Activated CD4-positive, alpha-beta T cell treated with anti-CD3 and anti-CD28 coated beads for 4 hours (primary cell): ENCODE measurements at places on chromosomes 7 and 10.

DNA sequence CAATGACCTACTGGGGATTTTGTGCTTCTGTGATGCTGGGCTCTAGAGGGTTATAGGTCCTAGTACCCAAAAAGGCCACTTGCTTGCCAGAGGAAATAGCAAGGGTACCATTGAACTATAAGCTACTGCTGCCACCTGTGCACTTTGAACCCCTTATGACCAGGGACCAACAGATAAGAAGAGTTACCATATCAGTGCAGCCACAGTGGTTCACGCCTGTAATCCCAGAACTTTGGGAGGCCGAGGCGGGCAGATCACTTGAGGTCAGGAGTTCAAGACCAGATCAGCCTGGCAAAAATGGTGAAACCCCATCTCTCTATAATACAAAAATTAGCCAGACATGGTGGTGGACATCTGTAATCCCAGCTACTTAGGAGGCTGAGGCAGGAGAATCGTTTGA, 15.5 kb upstream of the CNOT4 start:
- DNase-seq, result no peak

- peak; percentile 38 for DNase-seq
Measured at GRCh38 chr10:119253433-119254174, 46.2 kb downstream of the GRK5 start.

- DNase-seq, result peak; percentile 39
Measured at GRCh38 chr10:14605231-14605925, 169.3 kb downstream of the FAM107B start.

- no peak for DNase-seq
Measured at GRCh38 chr7:142345811-142346210, 88.0 kb upstream of the PRSS58 start.

GRCh38 chr7:5625938-5626337, 155.5 kb downstream of the RNF216 start:
- no peak for DNase-seq

GRCh38 chr10:75598998-75599397, 167.6 kb downstream of the LRMDA start:
- no peak for DNase-seq

DNA sequence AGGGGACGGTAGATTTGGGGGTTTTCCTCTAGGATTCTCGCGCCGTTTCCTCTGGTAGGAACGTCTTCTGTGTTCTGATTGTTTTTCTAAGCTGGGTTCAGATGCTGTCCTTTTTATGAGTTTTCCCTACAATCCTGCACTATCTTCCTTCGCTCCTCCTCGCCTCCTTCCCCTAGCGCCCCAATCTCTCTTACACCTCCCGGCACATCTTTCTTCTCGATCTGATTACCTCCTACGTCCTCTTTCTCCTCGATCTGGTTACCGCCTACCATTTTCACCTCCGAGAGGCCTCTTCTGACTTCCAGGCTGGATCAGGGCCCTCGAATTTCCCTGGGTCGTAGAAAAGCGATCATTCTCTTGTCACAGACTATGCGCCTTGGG, 413 bp downstream of the BUD31 start:
- DNase-seq, result no peak

DNA sequence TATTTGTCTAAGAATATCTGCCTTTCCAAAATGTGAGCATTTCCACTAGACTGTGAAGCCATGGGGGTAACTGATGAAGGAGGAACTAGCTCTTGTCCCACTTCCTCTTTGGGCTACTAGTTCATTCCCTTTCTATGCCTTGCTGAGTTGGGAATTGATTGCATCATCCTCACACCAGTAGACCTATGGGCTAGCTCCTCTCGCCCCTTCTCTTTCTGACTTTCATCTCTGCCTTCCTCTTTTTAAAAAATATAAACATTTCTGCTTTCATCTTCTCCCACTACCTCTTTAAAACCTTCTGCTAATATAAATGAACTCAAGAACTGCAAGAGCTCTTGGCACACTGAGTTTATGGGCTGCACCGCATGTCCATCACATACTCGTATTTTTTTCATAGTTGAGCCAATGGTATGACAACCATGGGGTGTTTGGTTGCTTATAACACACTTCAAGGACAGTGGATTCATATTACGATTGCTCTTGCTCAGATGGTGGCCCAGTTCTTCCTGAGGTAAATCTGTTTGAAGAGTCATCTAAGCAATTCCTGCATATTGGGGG, 182.0 kb downstream of the REEP3 start:
- DNase-seq, result no peak

- no peak for DNase-seq
Measured at GRCh38 chr7:85688712-85689111, 501.9 kb upstream of the SEMA3D start.

- DNase-seq, result no peak
Measured at GRCh38 chr10:107440741-107441140, 276.2 kb upstream of the SORCS1 start.

GRCh38 chr7:30750683-30751650, 968 bp upstream of the INMT start:
- no peak for DNase-seq

GRCh38 chr10:132551808-132552130, 14.2 kb downstream of the INPP5A start:
- no peak for DNase-seq

GRCh38 chr7:18753972-18754610, 258.5 kb downstream of the HDAC9 start:
- no peak for DNase-seq

DNA sequence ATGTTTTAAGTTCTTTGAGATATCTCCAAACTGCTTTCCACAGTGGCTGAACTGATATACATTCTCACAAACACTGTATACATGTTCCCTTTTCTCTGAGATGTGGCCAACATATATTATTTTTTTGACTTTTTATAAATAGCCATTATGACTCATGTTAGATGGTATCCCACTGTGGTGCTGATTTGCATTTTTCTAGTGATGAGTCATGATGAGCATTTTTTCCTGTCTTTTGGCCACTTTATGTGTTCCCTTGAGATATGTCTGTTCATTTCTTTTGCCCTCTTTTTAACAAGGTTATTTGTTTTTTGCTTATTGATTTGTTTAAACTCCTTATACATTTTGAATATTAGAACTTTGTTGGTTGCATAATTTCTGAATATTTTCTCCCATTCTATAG, 1055.1 kb downstream of the NXPH1 start:
- DNase-seq, result no peak

GRCh38 chr10:15043674-15044073, at the start of gene OLAH:
Gene OLAH, plus strand, starts transcription at chr10:15043943. Its CDS starts 3,346 bp downstream, at chr10:15047289.
- no peak for DNase-seq

DNA sequence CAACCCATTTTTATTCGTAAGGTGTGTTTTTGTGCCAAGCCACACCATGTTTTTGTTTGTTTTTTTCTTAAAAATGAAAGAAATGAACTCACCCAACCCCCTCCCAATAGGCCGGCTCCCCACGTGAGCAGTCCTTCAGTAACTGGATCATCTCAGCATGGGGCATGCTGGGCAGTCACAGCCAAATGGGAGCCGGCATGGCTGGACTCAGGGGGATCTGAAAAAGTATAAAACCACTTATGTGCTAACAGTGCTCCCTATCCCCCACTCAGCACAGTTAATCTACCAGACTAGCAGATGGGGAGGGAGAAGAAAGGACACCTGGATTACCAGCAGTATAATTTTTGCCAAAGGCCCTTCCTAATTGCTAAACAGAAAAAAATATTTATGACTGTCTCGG, 39.3 kb downstream of the BAZ1B start:
- DNase-seq, result no peak

DNA sequence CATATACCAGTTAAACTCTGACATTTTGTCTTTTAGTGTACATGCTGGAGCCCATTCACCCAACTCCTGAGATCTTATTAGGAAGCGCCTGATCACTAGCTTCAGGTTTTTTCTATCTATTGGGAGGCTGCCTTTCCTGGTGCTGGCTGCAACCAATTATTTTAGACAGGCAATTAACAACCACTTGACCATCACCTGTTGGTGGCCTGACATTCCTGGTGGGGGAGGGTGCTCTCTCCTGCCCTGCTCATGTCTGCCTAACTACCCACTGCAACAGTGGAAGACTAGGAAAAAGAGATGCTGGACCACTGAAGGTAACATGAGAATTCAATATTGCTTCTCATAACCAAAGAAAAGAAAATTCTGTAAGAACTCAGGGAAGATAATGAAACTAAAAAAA, 190.3 kb upstream of the GRM3 start:
- DNase-seq, result no peak

- no peak for DNase-seq
Measured at GRCh38 chr10:101724446-101724845, 29.5 kb upstream of the FBXW4 start.

DNA sequence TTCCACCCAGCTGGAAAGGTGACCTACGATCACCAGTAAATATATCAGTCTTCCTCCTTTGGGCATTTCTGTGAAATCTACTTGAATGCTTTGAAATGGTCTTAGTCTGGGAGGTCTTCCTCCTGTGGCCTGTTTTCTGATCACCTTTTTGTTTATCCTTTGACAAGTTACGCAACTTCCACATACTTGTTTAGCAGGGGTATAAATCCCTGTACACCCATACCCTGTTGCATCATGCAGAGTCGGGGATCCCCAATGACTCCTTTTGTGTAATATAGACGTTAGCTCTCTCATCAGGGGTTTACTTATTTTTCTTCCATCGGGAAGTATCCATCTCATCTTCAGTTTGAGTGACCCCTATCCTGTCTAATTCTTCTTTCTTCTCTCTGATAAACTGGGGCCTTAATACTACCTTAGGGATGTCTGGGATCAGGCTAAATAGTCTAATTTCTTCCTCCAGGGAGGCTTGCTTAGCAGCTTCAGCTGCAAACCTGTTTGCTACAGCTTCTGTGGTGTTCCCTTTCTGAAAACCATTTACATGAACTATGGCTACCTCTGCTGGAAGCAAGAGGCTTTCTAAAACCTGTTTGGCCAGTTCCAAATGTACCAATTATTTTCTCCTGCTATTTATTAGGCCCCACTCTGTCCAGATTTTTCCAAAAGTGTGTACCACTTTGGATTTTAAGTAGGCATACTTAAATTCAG, 25.8 kb downstream of the MAPK8 start:
- no peak for DNase-seq

DNA sequence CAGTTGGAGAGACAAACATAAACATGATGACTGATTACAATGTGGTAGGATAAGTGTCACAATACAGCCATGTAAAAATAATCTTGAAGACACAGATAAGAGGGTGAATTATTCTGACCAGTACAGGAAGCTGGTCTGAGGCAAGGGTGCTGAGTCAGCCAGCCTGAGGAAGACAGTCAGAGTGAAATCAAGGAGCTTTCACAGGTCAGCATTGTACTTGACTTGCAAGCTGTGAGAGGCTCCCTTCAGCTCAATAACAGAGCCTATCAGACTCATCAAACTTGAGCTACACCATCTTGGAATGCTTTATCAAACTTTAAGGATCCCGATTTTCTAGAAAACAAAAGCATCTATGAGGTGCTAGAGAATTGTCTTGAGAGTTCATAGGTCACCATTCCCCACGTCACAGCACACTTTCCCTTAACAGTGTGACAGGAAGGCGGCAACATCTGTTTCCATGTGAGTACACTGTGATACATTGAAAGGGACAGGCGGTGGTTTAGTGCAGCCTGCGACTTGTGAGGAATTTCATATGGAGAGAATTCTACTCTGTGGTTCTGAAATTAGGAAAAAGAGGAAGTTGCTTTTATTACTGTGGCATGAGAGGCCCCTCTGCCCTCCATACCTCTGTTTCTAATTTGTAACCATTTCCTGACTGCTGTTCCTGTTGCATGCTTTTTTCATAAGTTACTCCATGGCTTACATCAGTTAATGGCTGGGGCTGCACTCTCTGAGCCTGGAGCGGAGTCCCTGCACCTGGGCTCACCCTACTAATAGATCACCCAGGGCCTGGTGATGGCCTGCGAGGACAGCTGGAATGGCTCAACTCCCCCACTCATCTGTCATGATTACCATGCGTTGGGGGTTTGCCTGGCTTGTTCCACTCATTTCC, 417.1 kb downstream of the SUGCT start:
- no peak for DNase-seq

DNA sequence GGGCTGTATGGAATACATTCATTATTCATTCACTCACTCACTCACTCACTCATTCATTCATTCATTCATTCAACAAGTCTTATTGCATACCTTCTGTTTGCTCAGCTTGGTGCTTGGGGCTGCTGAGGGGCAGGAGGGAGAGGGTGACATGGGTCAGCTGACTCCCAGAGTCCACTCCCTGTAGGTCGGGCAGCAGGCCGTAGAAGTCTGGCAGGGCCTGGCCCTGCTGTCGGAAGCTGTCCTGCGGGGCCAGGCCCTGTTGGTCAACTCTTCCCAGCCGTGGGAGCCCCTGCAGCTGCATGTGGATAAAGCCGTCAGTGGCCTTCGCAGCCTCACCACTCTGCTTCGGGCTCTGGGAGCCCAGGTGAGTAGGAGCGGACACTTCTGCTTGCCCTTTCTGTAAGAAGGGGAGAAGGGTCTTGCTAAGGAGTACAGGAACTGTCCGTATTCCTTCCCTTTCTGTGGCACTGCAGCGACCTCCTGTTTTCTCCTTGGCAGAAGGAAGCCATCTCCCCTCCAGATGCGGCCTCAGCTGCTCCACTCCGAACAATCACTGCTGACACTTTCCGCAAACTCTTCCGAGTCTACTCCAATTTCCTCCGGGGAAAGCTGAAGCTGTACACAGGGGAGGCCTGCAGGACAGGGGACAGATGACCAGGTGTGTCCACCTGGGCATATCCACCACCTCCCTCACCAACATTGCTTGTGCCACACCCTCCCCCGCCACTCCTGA, 2.4 kb downstream of the EPO start:
- no peak for DNase-seq
